Stimulated activated CD8-positive, alpha-beta memory T cell treated with anti-CD3 and anti-CD28 coated beads, Interleukin-7, amount 100 ng/mL, for 1 hour (primary cell): ENCODE measurements at places on chromosomes 1 and 21.

DNA sequence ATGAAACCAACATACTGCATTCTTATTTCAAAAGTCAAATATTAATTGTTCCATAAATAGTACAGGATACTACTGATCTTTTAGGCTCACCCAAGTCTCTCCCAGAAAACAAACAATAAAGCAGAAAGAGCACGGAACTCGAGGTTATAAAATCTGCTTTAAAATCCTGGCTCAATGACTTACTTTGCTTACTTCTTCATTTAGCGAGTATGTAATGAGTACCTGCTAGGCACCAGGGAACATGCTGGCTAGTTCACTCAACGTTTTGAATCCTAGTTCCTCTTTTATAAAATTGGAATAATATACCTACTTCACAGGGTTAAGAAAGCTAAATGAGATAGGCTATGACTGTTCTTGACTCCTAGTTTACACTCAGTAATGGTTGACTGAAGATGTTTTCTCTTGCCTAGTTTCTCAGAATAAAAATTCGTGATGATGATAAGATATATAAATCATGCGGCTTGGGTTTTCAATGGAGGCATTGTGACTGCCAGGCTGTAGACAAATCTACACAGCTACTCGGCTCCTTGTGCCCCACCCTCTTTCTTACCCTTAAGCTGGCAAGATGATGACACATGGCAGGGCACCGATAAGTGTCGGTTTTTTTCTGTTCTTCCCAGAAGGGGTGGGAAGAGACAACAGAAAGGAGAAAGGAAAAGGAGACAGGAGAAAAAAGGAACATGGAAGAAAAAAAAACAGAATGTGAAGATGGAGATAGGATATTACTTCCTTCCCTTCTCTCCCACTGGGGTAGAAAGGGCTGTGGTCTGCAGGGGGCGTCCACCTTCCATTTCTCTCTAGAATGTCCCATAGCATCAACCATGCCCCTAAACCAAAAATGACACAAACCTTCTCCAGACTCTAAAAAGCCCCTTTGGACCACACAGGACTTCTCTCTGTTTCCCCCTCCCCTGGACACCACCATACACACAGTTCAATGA, 507.1 kb downstream of the SMYD3 start:
- no peak for DNase-seq

DNA sequence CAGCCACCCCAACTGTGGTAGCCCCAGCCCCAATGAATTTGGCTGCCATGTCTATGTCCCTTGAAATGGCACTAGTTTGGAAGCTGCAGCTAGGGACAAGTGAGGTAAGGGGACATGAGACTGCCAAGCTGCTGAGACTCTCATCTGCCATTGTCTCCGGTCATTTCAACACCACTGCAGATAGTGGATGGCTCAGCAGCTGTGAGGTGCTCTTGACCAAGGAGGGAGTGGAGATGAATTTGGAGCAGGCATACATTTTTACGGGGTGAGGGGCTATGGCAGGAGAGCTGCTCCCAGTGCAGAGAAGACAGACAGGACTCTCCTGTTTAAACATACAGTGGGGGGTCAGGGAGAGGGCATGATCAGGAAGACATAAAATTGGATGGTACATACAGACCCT, 315.5 kb upstream of the CAMK1G start:
- DNase-seq, result no peak

DNA sequence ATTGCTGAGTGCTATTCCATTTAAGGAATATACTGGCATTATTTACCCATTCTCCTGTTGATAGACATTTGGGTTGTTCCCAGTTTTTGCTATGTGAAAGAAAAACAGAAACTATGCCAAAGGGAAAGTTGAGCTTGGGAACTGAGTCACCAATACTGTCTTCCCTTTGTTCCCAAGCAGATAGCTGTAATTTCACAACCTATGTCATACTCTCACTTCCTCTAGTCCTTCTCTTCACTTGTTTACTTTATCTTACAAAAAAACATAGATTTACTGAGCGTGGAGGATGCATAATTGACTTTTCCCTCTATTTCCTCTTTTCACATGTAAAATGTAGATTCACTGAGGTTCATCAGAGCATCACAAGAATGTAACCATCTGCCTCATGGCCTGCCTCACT, 32.4 kb upstream of the PGBD5 start:
- no peak for DNase-seq

GRCh38 chr1:89974256-89974655, 20.7 kb upstream of the ZNF326 start:
- DNase-seq, result no peak

GRCh38 chr21:44087426-44088400, 19.5 kb upstream of the PWP2 start:
- DNase-seq, result no peak

DNA sequence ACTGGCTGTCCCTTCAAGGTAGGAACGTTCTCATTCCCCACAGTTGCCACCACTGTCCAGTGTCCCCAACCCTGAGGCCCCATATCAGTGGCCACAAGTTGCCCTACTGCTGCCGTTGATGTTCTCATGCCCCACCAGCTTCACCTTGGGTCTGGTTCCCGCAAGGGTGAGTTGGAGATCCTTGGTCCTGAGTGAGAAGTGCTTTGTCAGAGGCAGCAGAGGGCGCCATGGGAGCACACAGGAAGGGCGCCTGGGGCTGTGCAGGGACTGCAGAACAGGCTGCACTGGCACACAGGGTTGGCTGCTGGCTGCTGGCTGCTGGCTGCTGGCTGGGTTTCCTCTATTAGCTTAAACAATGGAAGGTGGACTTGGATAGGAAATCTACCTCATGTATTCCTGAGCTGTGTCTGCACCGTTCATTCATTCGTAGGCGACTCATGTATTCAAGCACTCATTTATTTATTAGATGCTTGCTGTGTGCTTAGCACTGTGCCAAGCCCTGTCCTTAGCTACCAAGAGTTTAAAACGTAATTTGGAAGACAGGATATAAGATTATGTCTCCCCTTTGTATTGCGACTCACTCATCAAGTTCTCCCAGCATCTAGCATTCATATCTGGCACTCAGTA, 2.1 kb upstream of the S100A9 start:
- no peak for DNase-seq
